ENCODE measurements at places on chromosomes 5 and 9. TPM values are rescaled to one million over a fixed set of nuclear protein-coding genes. Genes with fewer than 3 reads are reported as not detected.

The HCN1 gene
- total RNA-seq, result not detected

The TRIM14 gene
- 7.5 TPM for total RNA-seq

The DMRT3 gene
- 8.8 TPM for total RNA-seq

The SPINK7 gene
- not detected for total RNA-seq

The ADRA1B gene
- total RNA-seq, result 3.8 TPM

The IL12B gene
- not detected for total RNA-seq

The NUTM2F gene
- not detected for total RNA-seq

The FOXD4 gene
- not detected for total RNA-seq

The CTNND2 gene
- total RNA-seq, result under 0.01 TPM

The AIF1L gene
- total RNA-seq, result 61.1 TPM

The SLCO6A1 gene
- total RNA-seq, result not detected

The KIF27 gene
- total RNA-seq, result 1.1 TPM

The PRKACG gene
- total RNA-seq, result not detected

The SLC45A2 gene
- total RNA-seq, result not detected

The CCDC152 gene
- total RNA-seq, result 0.25 TPM

The DBH gene
- not detected for total RNA-seq

The PLCXD3 gene
- total RNA-seq, result not detected

The SPDL1 gene
- total RNA-seq, result 39.4 TPM

The ENTREP1 gene
- 1.3 TPM for total RNA-seq

The KIAA0825 gene
- total RNA-seq, result 2.2 TPM

The GSN gene
- total RNA-seq, result 143 TPM

The PPIP5K2 gene
- total RNA-seq, result 21.8 TPM

The AJM1 gene
- total RNA-seq, result 0.81 TPM

The LCNL1 gene
- 2.5 TPM for total RNA-seq

The TAF11L9 gene
- not detected for total RNA-seq

The NR4A3 gene
- total RNA-seq, result 0.13 TPM

The POLK gene
- total RNA-seq, result 11.9 TPM

The PCDHB13 gene
- 0.16 TPM for total RNA-seq

The NRG2 gene
- under 0.01 TPM for total RNA-seq

The PRR16 gene
- 0.25 TPM for total RNA-seq

The GLRA1 gene
- total RNA-seq, result not detected

The PRDM9 gene
- total RNA-seq, result not detected

The CDH9 gene
- total RNA-seq, result 0.25 TPM
